ENCODE measurements at places on chromosomes 7 and 10.

DNA sequence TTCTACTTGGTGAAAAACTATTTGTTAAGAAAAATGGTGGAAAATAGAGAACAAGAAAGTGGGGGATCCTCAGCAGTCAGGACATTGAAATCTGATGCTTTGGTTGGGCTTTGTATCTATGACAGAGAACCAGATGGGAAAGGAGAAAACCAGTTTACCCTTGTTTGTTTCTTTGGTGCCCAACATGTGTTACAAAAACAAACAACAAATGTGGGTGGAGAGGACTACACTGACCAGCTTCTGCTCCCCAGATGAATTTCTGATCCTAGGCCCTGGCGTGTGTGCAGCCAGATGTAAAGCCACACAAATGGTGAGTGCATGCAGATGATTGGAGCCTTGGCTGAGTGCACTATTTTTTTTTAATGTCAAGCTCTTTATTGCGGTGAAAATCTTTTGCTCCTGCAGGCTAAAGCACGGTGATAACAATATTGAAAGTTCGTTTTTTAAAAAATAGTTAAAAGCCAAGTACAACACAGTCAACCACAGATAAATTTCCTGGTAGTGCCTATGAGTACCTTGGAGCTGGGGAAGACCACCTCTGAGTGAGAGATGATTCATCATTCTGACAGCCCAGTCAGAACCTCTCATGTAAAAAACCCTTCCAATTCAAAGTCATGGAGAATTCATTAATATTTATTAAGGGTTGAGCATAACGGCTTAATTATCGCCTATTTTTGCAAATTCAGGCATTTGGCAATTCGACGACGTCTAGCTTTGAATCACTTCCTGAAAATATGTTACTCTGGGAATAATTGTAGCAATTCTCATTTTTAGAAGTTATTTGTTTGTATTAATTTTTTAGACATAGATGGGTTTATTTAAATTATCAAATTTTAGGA lies 163.7 kb downstream of the AGMO start:
- DNase-seq: no peak

DNA sequence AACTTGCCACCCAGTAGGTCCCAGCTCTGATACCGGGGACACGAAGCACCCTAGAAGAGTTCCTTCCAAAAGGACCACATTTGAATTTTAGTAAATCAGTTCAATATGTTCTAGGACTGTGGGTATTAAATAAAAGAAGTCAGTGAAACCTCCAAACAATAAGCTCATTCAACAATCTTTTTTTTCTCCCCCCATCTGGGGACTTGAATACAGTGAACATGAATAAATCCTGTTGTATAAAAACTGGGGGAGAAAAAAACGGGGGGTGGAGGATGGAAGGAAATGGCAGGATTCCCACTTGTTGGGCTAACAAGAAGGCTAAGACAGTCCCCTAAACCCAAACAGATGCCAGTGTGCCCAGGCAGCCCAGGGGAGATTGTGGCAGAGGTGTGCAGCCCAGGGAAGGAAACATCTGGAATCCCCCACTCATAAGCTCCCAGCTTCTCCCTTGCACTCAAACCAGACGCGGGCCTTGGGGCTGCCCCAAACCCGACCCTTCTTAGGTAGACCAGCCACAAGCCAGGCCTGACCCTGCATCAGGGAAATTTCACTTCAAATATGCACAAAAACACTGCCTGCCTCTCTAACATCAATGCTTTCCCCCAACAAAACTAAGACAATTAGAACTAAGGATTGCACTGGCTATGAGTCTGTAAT lies 8.8 kb downstream of the AFAP1L2 start:
- DNase-seq: no peak

GRCh38 chr10:117271427-117271826 lies 30.5 kb downstream of the SLC18A2 start:
- no peak for DNase-seq

DNA sequence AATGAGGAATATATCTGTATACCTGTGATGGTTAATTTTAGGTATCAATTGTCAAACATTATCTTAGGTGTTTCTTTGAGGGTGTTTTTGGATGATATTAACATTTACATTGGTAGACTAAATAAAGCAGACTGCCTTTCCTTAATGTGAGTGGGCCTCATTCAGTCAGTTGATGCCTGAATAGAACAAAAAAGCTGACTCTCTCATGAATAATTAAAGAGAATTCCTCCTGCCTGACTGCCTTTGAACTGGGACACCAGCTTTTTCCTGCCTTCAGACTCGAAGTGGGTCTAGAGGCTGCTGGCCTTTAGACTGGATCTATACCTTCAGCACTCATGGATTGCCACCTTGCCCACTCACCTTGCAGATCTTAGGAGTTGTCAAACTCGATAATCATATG lies 117.9 kb upstream of the TMEM168 start:
- no peak for DNase-seq

- peak; percentile 35 for DNase-seq
Measured at GRCh38 chr7:142557971-142558582, 191.2 kb upstream of the PRSS1 start.

DNA sequence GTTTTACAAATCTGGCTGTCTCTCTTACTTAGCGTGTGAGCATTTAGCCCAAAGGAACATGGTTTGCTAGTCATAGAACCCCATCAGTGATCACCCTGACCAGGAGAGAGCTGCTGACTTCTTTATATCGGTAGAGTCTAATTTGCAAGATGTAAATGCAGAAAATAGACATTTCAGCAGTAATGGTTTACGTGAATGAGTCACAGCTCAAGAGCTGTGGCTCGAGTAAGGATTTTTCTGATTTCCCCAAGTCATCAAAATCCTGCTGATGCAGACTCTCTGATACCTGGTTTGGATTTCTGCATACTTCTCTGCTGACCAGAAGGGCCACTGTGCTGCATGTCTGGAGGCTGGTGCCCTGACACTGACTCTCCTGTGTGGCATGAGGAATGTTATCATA lies 25.7 kb downstream of the NUB1 start:
- DNase-seq: no peak

DNA sequence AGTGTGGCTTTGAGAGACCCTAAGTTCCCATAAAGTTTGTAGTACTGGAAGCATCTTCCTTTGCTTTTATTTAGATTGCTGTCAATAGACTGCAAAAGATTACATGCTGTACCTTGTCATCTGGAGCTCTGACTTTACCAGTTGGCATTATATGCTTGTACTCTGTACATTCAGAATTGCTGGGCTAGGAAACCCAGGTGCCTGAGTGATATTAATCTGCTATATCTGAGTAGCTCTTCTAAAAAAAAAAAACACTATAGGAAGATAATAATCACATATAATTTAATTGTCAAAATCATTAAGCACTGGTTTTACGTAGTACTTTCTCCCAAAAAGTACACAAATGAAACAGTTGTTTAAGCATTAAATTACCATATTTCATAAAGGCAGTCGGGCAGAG lies 12.3 kb downstream of the GATA3 start:
- DNase-seq: no peak

GRCh38 chr7:39609113-39609934 lies 14.0 kb upstream of the RALA start:
- peak; percentile 66 for DNase-seq

DNA sequence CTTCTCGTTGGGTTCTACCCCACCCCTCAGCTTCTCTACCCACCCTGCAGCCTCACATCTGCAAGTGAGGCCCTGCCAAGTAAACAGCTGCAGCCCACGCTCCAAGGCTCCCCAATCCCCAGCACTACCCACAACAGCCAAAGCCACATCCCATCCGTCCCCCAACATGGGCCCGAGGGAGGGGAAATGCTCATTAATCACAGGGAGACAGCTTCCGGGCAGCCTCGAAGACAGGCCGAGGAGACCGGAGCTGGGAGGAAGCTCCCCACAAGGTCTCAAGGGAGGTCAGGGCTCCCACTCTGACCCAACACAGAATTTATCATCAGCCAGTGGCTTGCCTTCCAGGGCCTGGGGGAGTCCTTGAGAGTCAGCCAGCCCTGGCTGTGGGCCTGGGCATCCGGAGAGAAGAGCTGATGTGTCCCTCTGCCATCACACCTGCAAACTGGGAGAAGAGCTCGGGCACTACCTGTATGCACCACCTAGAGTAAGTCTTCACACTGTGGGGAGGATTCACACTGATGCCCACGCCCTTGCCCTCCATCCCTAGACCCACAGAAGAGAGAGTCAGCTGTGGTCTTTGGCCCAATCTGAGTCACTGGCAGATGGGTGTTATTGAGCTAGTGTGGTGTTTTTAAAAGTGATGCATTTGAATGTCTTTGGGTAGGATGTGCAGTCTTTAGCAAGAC lies 115.5 kb upstream of the ZMIZ1 start:
- DNase-seq: peak; percentile 88

DNA sequence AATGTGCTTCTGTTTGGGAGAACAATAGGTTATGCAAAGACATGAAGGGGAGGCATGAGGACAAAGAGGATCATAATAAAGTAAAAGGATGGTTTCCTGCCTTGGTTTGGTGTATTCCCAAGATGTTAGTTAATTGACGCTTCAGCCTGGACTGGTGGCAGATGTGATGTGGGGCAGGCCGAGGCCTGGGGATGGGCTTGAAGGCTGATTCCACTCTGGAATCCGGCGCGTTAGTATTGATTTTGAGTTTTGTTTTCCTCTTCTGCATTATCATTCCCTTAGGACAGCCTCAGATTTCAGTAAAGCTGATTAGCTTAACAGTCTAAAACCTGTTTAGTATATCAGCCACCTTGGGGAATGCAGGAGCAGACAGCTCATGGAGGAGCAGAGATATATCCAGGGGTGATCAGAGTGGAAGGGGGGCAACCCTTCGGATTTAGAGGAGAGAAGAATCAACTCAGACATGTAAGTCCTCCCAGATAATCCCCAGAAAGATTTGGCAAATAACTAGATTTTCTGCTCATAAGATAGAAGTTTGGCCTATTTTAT lies 159.8 kb upstream of the MTPN start:
- no peak for DNase-seq

GRCh38 chr10:22655312-22655981 lies 58.9 kb downstream of the PIP4K2A start:
- DNase-seq: peak; percentile 13

- DNase-seq: no peak
Measured at GRCh38 chr7:120877701-120878100, 19.8 kb upstream of the TSPAN12 start.

DNA sequence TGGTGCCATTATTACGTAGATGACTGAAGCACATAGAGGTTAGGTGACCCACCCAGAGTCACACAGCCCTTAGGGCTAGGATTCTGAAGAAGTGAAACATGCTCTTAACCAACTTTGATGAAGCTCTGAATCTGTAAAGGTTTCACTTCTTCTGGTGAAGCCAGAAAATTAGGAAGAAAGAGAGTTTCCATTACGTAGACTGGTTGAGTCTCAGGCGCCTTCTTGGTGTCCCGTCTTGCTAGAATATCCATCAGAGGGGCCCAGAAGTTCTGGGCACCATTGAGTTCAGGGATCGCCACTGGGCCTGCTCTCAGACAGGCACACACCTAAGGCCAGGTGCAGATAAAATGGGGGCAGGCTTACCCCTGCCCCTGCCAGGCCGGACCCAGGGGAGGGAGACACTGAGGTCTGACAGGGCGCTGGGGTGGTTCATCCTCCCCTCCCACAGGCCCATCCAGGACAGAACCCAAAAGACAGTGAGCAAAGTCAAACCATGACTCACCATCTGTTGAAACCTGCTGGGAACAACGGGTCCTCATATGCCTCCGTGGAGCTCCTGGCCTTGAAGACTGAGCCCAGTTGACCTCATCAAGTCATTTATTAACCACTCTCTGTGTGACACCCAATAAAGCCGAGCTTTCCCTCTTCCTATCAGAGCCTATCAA lies 33.2 kb downstream of the DRGX start:
- no peak for DNase-seq

- no peak for DNase-seq
Measured at GRCh38 chr7:31052841-31053601, 913 bp downstream of the ADCYAP1R1 start.

GRCh38 chr10:132580143-132580542 lies 42.6 kb downstream of the INPP5A start:
- no peak for DNase-seq

DNA sequence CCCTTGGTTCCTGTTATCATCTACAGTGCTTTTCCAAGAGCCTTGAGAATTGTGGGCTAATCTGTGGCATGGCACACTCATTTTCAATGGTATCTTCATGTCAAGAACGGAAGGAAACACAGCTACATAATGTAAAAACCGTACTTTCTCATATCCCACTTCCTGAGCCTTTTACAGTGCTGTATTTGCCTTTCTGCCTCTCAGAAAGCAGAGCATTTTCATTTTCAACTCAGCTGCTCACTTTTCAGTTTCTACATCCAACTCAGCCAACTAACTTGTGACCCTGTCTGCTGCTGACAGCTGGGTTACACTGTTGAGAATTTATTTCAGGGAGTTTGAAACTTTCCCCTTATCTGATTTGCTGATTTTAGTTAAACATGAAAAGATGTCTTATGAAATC lies 875.8 kb upstream of the KCND2 start:
- DNase-seq: no peak

GRCh38 chr7:107693396-107693795 lies 32.8 kb downstream of the SLC26A4 start:
- DNase-seq: no peak

- peak; percentile 27 for DNase-seq
Measured at GRCh38 chr7:121337398-121337797, 8.6 kb downstream of the WNT16 start.

GRCh38 chr7:91852263-91852741 lies 28.2 kb downstream of the MTERF1 start:
- DNase-seq: no peak

- DNase-seq: no peak
Measured at GRCh38 chr10:121796342-121796741, 131.5 kb downstream of the ATE1 start.

- peak; percentile 63 for DNase-seq
Measured at GRCh38 chr10:72503241-72503640, 122.6 kb downstream of the MICU1 start.

DNA sequence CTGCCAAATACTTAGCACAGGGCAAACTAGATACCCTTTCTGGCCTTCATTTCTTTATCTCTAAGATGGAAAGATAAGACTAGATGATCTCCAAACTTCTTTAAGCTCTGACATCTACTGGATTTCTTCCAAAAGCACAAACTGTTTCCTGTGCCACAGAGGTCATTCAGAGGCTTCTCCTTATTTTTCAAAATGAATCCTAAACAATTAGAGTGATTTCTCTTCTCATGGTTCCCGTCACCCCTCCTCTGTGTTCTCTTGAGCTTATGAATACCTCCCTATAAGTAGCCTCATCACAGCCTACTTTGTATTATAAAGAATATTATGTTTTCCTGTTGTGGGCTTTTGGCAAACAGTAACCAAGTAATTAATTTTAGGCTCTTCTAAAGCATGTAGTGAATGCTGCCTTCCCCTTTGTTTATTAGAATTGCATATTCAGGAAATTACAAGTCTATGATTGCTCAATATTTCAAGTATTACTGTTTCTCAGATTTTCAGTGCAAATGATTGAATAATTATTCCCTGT lies 179.5 kb downstream of the REEP3 start:
- peak; percentile 28 for DNase-seq

DNA sequence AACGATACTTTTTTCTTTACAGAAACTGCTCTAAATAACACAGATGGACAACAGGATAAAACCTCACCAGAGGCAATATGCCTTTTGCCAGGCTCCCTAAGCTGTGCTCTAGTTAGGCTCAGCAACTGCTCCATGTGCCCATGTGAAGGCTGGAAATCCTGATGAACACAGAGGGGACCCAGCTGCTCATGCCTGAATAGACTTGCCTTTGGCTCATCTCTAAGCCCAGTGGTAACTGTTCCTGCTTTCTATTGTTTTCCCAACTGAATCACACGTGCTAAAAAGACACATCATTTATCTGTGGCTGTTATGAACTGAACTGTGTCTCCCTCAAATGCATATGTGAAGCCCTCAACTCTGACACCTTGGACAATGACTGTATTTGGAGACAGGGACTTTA lies 110.4 kb downstream of the RNF216 start:
- DNase-seq: no peak

All from GM03348 (cell line).